ENCODE measurements at places on chromosomes 7 and 10.

- DNase-seq, result no peak
Measured at GRCh38 chr10:59991661-59992060, 85.3 kb upstream of the CCDC6 start.

DNA sequence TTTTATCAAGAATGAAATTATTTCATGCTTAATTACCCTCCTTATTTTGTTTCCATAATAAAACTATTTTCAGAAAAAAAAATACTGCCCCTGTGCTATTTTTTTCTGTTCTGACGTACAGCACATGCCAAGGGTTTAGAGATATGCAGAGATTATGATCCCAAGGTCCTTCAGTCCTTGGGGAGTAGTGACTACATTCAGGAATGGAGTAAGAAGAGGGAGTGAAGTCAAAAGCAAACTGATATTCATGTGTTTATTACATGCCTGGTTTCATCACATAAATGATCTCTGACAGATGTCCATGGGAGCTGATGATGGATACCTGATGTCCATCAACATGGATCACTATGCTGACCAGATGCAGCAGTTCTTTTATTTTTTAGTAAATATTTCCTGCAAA, 17.2 kb downstream of the AKAP9 start:
- DNase-seq, result no peak

- DNase-seq, result no peak
Measured at GRCh38 chr10:122040786-122041185, 51.8 kb downstream of the TACC2 start.

GRCh38 chr10:42962110-42962901, 114.6 kb upstream of the RET start:
- no peak for DNase-seq

- DNase-seq, result no peak
Measured at GRCh38 chr10:93991596-93992284, 2.0 kb upstream of the PLCE1 start.

- no peak for DNase-seq
Measured at GRCh38 chr7:127251465-127252376, 1.0 kb downstream of the GRM8 start.

DNA sequence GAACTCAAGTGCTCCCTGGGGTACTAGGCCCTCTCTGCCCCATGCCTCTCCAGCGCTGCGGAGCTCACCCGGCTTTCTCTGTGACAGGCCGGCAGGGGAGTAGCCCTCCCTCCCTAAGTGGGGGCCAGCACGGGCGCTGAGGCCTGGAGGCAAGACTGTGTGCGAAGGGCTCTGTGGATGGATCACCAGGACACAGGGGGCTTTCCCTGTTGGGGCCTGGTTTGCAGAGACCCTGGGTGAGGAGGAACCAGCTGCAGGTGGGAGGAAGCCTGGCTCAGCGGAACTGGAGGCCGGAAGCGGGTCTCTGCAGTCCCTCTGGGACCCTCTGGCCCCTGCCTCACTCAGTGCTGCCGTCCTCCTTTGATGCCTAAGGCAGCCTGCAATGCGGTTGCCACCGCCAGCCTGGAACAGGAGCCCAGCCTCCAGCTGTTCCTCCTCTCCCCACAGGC, 106.0 kb downstream of the CYTH3 start:
- no peak for DNase-seq

Data from GOT3 (cell line).